ENCODE measurements at places on chromosomes 16 and 17.
A peak's percentile ranks its signal among the peaks of the same experiment; 100 is the strongest.

DNA sequence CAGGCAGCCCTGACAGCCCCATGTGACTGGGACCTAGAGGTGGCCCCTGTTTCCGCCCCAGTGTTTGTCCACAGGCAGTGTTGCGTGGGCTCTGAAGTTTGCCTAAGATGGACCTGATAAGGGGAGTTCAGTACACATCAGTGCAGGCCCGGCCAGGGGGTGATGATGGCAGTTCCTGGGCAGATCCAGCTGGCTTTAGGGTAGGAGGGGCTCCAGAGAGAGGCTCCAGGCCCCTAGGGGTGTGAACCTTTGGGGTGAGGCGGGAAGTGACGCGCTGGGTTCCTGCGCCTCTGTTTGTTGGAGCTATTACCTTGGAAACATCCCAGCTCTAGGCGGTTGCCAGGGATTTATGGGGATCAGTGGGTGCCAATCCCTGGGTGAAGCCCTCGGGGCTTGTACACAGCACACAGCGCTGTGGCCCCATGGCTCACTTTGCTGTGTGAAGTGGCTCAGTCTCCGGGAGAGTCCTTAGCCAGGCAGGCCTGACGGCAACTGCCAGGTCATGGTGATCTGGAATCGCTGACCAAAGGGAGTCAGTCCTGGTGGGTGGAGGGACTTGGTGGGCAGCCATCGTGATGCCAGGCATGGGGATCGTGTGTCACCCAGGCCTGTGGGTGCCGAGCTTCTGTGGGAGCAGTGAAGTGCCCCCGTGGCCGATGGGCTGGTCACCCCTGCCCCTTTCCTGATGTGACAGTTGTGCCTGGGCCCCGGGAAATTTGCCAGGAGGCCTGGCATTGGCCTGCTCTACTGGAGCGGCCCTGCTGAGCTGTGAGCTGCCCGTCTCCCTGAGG lies 146.1 kb downstream of the SEC14L1 start:
- peak; percentile 95 for DNase-seq

DNA sequence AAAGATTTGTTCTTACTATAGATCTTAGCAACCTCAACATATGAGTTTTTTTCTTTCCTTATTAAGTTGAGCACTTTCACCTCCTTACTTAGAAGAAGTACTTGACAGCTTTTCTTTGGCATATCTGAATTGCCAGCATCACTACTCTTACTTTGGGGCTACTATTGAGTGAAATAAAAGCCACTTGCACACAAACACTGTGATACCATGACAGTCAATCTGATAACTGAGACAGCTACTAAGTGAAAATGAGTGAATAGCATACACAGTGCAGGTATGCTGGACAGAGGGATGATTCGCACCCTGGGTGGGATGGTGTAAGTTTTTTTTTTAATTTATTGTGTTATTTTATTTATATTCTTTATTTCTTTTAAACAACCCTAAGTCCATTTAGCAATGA lies 13.5 kb upstream of the TENT4B start:
- DNase-seq: no peak

DNA sequence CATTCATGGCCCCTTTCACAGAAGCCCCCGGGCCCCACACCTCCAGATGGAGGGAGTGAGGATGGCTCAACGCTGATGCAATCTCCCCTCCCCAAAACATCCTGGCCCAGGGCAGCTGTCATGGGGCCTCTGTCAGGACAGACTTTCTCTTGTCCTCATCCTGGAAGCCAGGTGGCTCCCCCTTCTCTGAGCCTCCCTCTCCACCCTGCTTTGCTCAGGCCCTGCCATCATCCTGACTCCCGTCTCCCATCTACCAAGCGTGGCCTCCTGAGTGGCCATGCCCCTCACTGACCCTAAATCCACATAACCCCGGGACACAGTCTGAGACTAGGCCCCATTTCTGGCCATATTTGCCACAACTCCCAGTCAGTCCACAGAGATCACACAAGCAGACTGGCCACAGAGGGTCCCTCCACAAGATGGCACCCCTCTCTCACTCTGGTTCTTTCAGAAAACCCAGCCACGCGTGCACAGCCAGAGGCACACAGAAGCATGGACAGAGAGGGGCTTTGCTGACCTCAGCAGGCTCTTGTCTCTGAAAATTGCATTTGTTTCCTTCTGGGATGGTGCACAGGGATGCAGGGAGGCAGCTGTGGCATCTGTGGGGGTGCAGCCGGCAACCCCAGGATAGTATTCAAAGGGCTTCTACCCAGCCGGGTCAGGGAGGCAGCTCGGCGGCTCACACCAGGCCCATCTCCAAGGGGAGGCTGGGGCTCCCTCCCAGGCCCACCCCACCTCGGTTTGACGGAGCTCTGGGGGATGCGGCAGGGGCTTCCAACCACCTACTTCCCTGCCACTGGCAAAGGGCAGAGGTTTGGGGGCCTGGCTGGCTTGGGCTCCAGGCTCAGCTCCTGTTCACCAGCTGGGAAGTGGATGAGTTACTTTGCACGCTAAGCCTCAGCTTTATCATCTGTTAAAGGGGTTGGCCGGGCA lies 16.9 kb downstream of the DOC2B start:
- DNase-seq: no peak

DNA sequence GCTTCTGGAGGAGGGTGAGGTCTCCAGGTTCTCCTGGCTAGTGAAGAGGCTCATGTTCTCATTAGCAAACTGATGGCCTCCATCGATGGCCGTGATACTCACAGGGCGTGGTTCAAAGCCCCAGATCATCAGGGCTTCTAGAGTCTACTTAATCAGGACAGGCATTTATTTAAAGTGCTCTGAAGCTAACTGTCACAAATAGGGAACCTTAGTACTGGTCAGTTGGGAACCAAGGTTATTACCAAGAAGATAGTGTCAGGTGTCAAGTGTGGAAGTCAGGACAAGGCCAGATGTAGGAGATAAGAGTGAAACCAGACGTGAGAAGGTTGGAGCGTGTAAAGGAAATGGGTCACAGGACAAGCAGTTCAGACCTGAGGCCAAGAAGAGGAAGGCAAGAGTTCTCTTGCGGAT lies 56.9 kb downstream of the PIGL start:
- DNase-seq: no peak

GRCh38 chr16:69937465-69937951 lies 13.6 kb upstream of the CLEC18A start:
- DNase-seq: peak; percentile 16

- DNase-seq: no peak
These were observed 338.6 kb downstream of the TMEM114 start for GRCh38 chr16:8251727-8252126.

- DNase-seq: no peak
These were observed 109.4 kb downstream of the BANP start for GRCh38 chr16:88060524-88061219.

GRCh38 chr16:70804734-70805169 lies 3.8 kb upstream of the VAC14 start:
- DNase-seq: no peak

DNA sequence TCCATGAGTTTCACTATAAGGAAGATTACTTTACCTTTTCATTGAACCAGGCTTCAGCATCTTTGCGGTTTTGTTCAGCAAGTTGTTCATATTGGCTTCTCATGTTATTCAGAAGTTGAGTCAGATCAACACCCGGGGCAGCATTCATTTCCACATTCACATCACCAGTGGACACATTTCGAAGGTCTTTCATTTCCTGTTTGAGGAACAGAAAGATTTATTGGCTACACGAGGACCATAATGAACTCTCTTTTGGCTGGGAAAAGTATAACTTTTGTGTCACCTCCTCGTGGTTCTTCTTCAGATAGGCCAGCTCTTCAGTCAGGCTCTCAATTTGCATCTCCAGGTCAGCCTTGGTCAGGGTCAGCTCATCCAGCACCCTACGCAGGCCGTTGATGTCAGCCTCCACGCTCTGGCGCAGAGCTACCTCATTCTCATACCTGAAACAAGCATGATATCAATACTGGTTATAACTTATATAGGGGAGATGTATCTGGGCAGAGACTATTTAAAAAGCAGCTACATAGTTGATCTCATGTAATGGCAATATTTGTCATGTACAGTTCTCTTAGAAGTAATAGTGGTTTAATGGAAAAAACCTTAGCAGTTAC lies 2.1 kb downstream of the KRT10 start:
- no peak for DNase-seq

DNA sequence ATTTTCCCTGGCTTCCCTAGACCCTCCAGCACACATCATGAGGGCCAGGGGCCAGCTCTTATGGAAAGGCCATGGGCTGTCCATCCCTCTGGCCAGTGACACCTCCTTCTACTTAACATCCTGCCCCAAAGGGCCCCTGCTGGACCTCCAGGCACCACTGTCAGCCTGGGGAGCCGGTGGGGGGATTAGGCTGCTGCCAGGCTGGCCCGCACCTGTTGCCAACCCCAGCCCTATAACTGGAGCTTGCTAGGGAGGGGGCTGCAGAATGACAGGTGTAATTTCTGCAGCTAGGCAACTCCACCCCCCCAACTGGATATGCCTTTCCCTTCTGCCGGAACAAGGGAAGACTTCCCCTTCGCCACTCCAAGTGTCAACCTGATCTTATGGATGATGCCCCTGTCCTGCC lies 12.5 kb downstream of the RARA start:
- DNase-seq: no peak

- DNase-seq: no peak
These were observed 22.2 kb upstream of the MAP3K14 start for GRCh38 chr17:45338996-45339535.

- DNase-seq: peak; percentile 58
These were observed 1.2 kb downstream of the ATP6V0A1 start for GRCh38 chr17:42459801-42460281.

DNA sequence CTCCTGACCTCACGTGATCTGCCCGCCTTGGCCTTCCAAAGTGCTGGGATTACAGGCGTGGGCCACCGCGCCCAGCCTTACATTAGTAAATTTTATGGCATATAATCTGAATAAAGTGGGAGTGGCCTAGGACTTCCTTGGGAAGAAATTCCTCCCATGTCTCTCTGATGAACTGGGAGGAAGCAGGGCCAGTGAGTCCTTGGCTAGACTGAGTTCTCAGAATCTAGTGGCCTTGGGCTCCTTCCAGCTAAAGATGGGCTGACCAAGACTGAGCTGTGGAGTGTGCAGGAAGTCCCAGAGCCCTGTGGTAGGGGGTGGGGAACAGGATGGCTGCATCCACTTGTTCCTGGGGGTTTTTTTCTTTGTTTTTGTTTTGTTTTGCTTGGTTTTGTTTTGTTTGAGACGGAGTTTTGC lies 10.0 kb upstream of the NAGLU start:
- DNase-seq: no peak

DNA sequence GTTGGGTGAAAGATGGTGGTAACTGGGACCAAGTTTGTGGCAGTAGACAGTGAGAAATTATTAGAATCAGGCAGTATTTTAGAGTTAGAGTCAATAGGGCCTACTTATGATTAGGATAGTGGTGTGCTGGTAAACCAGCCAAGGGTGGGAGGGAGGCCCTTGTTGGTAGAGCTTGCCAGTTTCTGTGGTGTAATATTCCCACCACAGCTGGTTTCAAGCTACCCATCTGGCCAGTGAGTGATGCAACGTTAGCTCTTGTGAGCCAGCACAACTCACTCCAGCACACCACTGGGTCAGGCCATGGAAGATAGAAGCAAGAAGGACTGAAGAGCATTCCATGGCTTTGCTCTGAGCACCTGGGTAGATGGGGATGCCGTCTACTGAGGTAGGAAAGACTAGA lies 34.9 kb downstream of the GNAO1 start:
- no peak for DNase-seq

DNA sequence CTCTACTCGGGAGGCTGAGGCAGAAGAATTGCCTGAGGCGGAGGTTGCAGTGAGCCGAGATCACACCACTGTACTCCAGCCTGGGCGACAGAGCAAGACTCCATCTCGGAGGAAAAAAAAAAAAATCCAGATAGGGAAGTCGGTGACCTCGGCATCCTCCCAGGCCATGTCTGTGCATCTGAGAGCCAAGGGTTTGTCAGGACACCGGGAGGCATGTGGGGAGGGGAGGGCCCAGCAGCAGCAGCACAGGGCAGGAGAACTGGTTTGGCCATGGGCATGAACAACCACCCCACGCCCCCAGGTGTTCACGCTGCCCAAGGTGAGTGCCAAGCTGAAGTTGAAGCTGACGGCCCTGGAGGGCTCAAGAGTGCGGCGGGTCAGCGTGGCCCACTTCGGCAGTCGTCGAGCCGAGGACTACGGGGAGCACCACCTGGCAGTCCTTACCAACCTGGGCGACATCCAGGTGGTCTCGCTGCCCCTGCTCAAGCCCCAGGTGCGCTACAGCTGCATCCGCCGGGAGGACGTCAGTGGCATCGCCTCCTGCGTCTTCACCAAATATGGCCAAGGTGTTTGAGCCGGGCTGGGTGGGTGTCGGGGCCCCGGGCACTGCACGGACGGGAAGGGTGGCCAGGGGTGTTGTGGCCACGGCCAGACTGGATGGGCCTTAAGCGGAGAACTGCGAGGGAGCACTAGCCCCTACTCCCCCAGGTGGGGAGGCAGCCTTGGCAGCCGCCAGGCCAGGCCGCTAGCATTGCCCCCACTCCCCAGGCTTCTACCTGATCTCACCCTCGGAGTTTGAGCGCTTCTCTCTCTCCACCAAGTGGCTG lies 14.7 kb upstream of the MYO15B start:
- no peak for DNase-seq

GRCh38 chr17:2361010-2361760 lies 23.9 kb downstream of the SGSM2 start:
- DNase-seq: peak; percentile 37

GRCh38 chr17:3558603-3559269 lies 1.1 kb upstream of the TRPV3 start:
- DNase-seq: peak; percentile 99

DNA sequence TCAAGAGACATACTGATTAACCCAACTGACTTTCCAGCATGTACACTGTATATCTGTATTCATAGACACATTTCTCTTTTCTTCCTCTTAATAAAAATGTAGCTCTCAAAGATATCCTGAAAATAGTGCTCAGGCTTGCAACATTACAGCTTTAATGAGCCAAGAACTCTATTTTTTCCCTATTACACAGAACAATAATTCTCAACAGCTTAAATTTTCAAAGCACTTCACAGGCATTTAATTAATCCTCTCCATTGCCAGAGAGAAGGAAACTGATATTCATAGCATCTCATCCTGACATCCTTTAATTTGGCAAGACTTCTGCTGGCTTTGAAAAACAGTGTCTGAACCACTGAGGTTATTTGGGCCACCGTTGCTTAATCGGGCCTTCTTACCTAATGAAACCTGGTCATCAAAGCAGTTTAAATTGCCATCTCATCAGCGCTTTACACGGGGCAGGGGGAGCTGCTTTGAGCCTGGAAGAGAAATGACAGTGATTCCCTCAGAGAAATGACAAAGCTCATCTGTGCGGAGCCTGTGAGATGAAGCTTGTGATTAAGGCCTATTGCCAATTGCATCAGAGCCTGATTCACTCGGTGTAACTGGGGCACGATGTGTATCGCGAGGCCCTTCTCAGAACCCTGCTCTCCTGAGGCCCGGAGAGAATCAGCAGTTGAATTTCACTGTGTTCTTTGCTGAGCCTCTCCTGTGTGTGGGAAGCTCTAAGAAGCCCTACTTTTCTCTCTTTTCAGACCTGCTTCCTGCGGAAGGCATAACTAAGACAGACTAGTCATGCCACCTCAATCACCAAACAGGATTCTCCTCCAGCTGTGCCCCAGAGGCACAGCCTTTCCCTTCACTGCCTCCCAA lies 8.5 kb upstream of the SIAH1 start:
- DNase-seq: peak; percentile 55
